ENCODE measurements at places on chromosomes 7 and 10.

DNA sequence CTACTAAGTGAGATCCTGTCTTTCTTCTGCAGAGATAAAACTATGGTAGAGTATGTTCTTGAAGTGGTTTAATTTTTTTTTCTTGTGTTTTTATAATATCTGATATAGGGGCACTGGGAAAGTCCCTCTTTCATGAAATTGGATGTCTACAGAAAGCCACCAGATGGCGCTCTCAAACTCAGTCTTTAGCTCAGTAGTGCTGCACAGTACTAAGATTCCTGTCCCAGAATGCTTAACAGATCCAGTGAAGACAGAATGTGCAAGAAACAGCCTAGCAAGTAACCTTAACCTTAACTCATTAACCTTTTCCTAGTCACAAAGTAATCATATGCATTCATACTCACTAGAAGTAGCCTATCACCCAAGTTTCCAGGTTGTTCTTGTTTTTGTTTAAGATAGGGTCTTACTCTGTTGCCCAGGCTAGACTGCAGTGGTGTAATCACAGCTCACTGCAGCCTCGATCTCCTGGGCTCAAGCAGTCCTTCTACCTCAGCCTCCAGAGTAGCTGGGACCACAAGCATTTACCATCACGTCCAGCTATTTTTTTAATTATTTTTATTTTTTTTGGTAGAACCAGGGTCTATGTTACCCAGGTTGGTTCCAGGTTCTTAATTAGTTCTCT is 56.7 kb downstream of the IDE start:
- DNase-seq: no peak

GRCh38 chr10:112739592-112740353 is 210.3 kb upstream of the TCF7L2 start:
- DNase-seq: no peak

GRCh38 chr7:40584667-40585433 is 450.0 kb downstream of the SUGCT start:
- DNase-seq: no peak

GRCh38 chr10:129972145-129972965 is 8.3 kb upstream of the EBF3 start:
- no peak for DNase-seq

GRCh38 chr10:49119746-49120145 is 4.4 kb upstream of the VSTM4 start:
- no peak for DNase-seq

- no peak for DNase-seq
These were observed 213.5 kb upstream of the ZNF32 start for GRCh38 chr10:43861966-43862751.

- DNase-seq: no peak
These were observed 39.6 kb downstream of the COL26A1 start for GRCh38 chr7:101402081-101402779.

- no peak for DNase-seq
These were observed 7.7 kb downstream of the SLC37A3 start for GRCh38 chr7:140390466-140391190.

GRCh38 chr7:159141167-159141566 is 3.5 kb downstream of the VIPR2 start:
- DNase-seq: no peak

DNA sequence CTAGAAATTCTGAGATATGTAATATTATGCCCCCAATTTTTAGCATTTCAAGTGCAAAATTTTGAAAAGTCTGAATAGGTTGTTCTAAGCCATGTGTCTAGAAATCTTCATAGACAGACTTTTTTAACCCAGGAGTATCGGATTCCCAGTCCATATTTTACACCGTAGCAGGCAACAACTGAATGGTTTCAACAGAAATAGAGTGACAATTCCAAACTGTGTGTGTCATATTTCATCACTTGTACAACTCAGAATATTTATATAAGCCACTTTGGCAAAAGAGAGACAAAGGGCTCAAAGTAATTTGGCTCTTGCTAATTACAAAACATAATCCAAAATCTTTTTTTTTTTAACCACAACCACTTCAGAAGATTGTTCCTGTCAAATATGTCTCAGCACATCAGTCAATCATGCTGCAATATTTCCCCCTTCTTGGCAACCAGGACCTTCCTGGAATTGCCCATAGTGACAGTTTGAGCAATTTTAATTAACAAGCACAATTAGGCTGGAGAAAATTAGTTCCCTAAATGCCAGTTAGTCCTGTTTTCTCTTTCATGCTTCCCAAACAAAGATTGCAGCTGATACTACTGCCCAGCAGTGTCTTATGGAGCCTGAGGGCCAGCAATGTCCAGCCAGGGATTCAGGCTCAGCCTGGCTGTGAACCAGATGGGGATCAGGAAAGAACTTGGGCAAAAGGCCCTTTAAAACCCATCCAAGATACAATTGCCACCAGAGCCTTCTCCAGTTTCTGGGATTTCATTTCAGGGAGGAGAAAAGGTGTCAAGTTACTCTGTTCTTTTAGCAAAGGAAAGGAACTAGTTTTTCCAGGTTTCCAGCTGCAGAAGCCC is 533.3 kb upstream of the GHITM start:
- DNase-seq: no peak

- no peak for DNase-seq
These were observed 172.8 kb downstream of the ZMYND11 start for GRCh38 chr10:308101-308500.

GRCh38 chr7:28539289-28539981 is 127.1 kb downstream of the CREB5 start:
- no peak for DNase-seq
